ENCODE measurements at places on chromosomes 7 and 10. TPM values are rescaled to one million over a fixed set of nuclear protein-coding genes. Genes with fewer than 3 reads are reported as not detected.

GRCh38 chr10:107616031-107616430 lies 451.5 kb upstream of the SORCS1 start:
- H3K27ac ChIP-seq = no peak overlapping the region
- H3K4me3 ChIP-seq = no peak overlapping the region
- H3K4me1 ChIP-seq = no peaks in the 10 kb centered on the region
- no peak for DNase-seq

- DNase-seq = no peak
- peak overlapping the region; percentile 95 for H3K27ac ChIP-seq
- peak overlapping the region; percentile 93 for H3K4me3 ChIP-seq
- no peaks in the 10 kb centered on the region for H3K27me3 ChIP-seq
- no peaks in the 10 kb centered on the region for H3K36me3 ChIP-seq
Measured at GRCh38 chr10:73625004-73625883, 16.0 kb downstream of the MYOZ1 start.

DNA sequence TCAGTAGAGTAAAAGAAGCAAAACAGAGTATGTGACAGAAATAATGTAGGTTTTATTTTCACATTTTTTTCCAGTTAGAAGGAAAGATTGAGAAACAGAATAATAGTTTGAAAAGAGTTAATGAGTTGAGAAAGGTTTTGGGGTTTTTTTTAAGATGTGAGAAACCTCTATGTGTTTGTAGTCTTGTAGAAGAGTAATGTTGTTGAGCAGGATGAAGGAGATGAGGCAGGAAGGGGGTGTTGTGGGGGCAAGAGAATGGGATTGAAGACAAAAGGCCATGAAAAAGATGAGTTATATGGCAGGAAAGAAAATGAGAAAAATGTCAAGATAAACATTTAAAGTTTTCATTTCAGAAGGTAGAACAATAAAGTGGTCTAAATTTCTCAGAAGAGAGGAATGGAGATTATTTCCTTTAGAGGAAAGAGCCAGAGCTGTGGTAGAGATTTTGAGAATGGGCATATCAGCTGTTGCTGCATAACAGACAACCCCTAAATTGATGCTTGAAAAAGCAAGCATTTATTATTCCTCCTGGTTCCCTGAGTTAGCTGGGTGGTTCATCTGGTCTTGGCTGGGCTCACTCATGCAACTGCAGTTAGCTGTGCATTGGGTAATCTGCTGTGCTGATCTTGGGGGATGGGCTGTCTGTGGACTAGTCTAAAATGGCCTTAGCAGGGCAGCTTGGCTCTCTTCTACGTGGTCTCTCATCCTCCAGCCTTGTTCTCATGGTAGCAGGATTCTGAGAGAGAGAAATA lies 27.1 kb downstream of the PCGF5 start:
- no peaks in the 10 kb centered on the region for H3K36me3 ChIP-seq
- H3K27me3 ChIP-seq = no peaks in the 10 kb centered on the region
- H3K4me3 ChIP-seq = no peak overlapping the region
- DNase-seq = peak; percentile 20
- no peak overlapping the region for H3K27ac ChIP-seq

DNA sequence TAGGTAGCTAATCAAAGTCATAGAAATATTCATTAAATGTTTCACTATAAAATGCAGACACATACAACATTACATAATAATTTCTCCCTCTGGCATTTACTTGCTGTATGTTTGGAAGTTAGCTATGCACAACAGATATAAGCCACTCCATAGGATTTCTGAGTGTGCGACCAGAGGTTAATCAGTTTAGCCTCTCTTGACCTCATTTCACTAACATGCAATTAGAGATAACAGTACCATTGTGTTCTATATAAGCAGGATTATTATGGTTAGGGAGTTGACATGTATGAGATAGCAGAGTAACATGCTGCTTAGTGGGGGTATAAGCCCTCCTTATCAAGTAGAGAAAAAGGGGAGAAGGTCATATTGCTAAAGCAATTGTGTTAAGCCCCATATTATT lies 26.4 kb downstream of the GLUD1 start:
- no peak overlapping the region for H3K27ac ChIP-seq
- peaks cover 95% of the 10 kb centered on the region for H3K36me3 ChIP-seq
- H3K4me3 ChIP-seq = no peak overlapping the region
- H3K4me1 ChIP-seq = no peaks in the 10 kb centered on the region

GRCh38 chr7:123958186-123958703 lies 33.2 kb downstream of the SPAM1 start:
- H3K36me3 ChIP-seq = no peaks in the 10 kb centered on the region
- DNase-seq = no peak
- H3K4me3 ChIP-seq = no peak overlapping the region
- H3K27ac ChIP-seq = no peak overlapping the region
- H3K27me3 ChIP-seq = no peaks in the 10 kb centered on the region
- no peaks in the 10 kb centered on the region for H3K4me1 ChIP-seq

- DNase-seq = no peak
- no peaks in the 10 kb centered on the region for H3K4me1 ChIP-seq
- H3K27ac ChIP-seq = no peak overlapping the region
- H3K36me3 ChIP-seq = no peaks in the 10 kb centered on the region
- no peak overlapping the region for H3K4me3 ChIP-seq
- no peaks in the 10 kb centered on the region for H3K27me3 ChIP-seq
Measured at GRCh38 chr10:35232527-35232926, 103.8 kb upstream of the CCNY start.

- peak within 1 kb of the TSS; percentile 98 for H3K27ac ChIP-seq
- H3K4me3 ChIP-seq = peak within 1 kb of the TSS; percentile 73
- no peaks in the 10 kb centered on the region for H3K27me3 ChIP-seq
- peaks cover 40% of the 10 kb centered on the region for H3K4me1 ChIP-seq
- DNase-seq = peak; percentile 76
Measured at GRCh38 chr10:73655990-73656298, at the start of gene SYNPO2L. TSS of gene SYNPO2L (minus strand) at chr10:73656029. CDS start at chr10:73655922, 107 bp downstream.

IGF2BP3 gene
- total RNA-seq = 0.34 TPM

CLCN1 gene
- 3.6 TPM for total RNA-seq

TMEM130 gene
- not detected for total RNA-seq

Measured in psoas muscle (tissue), 8 donors.